ENCODE measurements at places on chromosomes 6 and 20. TPM values are rescaled to one million over a fixed set of nuclear protein-coding genes. Genes with fewer than 3 reads are reported as not detected.

MYCT1 gene
- total RNA-seq = not detected

ESF1 gene
- total RNA-seq = 28.6 TPM

MUCL3 gene
- not detected for total RNA-seq

SLC22A16 gene
- not detected for total RNA-seq

IER3 gene
- total RNA-seq = 139 TPM

TNFRSF6B gene
- total RNA-seq = not detected

EMILIN3 gene
- not detected for total RNA-seq

FOXF2 gene
- 51.6 TPM for total RNA-seq

TSPYL1 gene
- total RNA-seq = 58.7 TPM

VPS52 gene
- total RNA-seq = 39.4 TPM

GOPC gene
- total RNA-seq = 50.2 TPM

DNA sequence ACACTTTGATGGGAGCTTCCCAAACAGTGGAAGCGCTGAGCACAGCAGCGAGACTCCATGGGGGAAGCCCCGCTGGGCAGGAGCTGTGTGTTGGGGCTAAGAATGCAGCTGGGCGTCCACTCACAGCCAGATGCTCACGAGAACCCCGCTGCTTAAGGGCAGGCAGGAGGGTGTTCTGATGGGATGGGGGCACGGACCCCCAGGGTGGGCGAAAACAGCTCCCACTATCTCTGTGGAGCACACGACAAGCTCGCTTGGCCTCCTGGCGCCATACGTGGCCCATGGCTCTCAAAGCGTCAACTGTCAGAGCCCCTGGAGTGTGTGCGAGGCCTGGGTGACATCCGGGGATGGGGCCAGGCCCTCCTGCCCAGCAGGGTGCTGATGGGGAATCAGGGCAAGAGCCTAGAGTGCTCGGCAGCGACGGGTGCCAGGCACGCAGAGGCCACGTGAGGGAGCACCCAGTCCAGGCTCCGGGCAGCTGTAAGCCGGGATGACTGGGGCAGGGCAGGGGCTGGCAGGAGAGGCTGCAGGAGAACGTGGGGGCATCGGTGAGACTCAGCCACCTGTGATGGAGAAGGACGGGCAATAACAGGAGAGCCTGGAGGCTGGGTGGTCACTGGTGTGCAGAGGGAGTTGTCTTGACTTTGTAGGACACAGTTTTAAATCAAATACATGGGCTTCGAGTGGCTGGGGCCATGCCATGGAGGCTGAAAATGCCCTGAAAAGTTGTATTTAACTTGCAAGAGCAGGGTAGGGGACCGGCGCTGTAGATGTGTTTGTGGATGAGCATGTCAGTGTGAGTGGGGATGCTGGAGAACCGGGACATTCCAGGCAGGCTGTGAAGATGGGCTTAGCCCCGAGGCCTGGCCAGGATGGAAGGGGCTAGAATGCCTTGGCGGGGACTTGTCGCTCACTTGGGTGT, 27.3 kb downstream of the PYGB start:
- no peak for DNase-seq

GRCh38 chr6:32393665-32394420, 13.1 kb downstream of the BTNL2 start:
- DNase-seq = no peak

DNA sequence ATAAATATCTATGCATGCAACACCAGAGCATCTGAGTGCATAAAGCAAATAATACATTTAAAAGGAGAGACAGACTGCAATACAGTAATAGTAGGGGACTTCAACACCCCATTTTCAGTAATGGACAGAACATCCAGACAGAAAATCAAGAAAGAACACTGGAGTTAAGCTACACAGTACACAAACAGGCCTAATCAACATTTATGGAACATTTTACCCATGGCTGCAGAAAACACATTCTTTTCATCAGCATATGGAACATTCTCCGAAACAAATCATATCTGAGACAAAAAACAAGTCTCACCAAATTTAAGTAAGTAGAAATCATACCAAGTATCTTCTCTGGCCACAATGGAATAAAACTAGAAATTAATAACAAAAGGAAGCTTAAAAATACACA, 50.5 kb downstream of the REV3L start:
- no peak for DNase-seq

GRCh38 chr6:12189661-12190060, 100.5 kb upstream of the EDN1 start:
- no peak for DNase-seq

DNA sequence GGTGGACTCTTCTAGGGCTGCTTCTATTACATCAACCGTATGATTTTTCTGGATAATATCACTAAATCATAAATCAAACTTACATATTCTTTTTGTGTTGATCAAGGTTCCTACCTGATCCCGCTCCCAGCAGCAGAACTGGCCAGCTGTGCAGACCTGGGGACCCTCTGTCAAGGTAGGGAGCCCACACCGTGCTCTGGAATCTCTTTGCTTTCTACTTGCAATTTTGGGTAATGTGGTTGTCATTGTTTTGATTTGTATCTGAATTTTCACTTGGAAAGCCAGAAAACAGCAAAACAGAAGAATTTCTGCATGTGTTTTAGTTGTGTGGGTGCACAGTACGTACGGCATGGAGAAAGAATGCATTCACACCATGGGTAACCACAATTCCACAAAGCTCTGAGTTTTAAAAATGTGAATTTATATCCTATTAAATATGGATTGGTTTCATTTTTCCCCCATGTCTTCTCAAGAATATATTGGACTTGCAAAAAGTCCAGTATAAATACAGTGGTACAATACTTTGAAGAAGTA, 80.1 kb downstream of the ADGRG6 start:
- DNase-seq = no peak

DNA sequence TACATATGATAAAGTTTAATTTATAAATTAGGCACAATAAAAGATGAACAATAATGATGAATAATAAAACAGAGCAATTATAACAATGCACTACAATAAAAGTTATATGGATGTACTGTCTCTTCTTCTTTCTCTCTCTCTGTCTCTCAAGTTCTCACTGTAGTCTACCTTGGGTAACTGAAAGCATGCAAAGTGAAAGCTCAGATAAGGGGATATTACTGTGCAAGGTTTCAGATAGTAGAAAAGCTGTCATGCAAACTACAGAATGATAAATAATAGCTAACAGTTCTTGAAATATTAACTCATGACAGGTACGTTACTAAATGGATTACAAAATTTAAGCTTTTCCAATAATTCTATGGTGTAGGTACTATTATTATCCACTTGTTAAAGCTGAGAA, 311.9 kb upstream of the PRDM1 start:
- no peak for DNase-seq

- no peak for DNase-seq
Observed at GRCh38 chr6:115914098-115914497, 146.6 kb downstream of the FRK start.

- no peak for DNase-seq
Observed at GRCh38 chr6:32845384-32845884, 1.6 kb upstream of the PSMB8 start.

DNA sequence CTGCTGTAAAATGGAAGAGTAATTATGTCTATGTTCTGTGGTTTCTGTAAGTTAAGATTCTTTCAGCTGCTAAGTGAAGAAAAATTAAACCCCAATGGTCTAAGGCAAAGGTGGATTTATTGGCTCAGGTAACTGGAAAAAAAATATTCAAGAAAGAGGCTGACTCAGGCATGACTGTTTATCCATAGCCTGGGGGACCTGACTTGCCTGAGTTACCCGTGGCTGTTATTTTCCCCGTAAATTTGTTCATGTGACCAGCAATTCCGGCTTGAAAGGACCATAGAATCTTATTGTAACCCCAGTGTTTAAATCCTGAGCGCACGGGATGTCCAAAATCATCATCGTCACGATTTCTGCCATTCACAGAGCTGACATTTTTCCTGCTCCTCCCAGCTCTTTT, 32.3 kb upstream of the SULF2 start:
- DNase-seq = no peak

GRCh38 chr20:19841740-19842139, 83.7 kb downstream of the RIN2 start:
- DNase-seq = no peak

DNA sequence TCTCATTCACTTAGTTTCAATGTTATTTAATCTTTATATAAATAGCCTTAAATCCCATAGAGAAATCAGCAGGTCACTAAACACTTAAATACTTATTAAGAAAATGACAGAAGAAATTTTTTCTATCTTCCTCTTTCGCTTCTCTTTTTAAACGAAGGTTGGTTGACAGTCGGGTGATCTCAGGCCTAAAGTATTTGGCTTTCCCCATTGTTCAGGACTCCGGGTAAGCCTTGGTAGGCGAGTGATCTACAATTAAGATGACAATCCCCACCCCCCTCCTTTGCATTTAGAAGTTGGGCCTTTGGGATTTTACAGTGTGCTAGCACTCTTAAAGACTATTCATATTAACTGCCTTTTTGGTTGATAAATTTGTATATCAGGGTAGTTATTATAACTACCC, 19.7 kb upstream of the UTRN start:
- DNase-seq = peak; percentile 89

GRCh38 chr20:63497138-63497945, 1.5 kb downstream of the EEF1A2 start:
- DNase-seq = no peak

DNA sequence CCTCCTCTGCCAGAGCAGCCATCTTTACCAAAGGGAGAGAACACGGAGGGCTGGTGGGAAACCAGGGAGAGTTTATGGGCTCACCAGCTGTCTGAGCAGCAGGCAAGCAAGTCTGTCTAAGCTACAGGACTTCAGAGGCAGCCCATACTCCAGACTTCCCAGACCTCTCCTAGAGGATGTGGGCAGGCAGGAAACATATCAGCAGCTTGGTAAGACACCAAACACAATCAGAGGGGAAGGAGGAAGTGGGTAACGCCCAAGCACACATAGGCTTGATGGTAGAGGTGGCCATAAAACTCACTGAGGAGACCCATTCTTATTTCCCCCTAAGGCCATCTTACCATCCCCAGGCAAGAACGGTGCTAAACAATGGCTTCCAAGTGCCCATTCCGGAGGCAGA, 143.1 kb upstream of the ARID1B start:
- no peak for DNase-seq
